ENCODE measurements at places on chromosomes 11 and 22. TPM values are rescaled to one million over a fixed set of nuclear protein-coding genes. Genes with fewer than 3 reads are reported as not detected.

- no peak for DNase-seq
Observed at GRCh38 chr11:41316751-41317150, 142.7 kb downstream of the LRRC4C start.

DNA sequence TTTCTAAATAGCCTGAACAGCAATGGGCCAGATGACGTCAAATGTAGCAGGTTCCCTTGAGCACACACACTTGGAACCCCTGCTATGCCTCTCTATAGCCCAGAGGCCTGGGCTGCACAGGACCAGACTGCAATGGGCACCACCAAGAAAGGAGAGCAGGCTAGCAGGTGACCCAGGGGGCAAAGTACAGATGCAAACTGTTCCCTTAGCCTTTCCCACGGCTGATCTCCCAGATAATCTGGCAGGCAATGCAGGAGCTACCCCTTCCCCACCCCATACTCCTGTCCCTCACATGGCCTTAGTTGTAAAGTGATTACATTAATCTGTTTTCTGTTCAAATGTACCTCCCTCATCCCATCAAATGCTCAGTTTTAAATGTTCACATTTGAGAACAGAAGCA, 41.3 kb downstream of the SMCO4 start:
- DNase-seq = no peak

DNA sequence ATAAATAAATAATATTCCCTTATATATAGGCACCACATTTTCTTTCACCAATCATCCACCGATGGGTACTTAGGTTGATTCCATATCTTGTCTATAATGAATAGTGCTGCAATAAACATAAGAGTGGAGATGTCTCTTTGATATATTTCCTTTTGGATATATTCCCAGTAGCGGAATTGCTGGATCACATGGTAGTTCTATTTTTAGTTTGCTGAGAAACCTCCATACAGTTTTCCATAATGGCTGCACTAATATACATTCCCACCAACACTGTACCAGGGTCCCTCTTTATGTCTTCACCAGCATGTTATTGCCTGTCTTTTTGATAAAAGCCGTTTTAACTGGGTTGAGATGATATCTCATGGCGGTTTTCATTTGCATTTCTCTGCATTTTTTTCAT, 23.6 kb downstream of the PAMR1 start:
- no peak for DNase-seq

- DNase-seq = no peak
Observed at GRCh38 chr11:104001561-104002056, 34.8 kb upstream of the DDI1 start.

GRCh38 chr11:19628018-19628417, 84.6 kb upstream of the NAV2 start:
- DNase-seq = peak; percentile 88

DNA sequence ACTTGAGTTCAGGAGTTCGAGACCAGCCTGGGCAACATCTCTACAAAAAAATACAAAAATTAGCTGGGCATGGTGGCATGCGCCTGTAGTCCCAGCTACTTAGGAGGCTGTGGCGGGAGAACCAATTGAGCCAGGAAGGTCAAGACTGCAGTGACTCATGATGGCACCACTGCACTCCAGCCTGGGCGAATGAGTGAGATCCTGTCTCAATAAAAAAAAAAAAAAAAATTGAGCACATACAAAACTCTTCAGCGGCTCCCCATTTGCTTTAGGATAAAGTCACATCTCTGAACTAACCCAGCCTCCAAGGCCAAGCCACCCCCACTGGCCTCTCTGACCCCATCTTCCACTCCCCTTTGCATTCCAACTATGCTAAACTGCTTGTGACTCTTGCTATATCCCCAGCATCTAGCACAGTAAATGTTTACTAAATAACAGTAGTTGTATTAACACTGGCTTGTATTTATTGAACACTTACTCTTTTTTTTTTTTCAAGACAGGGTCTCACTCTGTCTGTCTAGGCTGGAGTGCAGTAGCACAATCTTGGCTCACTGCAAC, 28.9 kb downstream of the CREB3L1 start:
- no peak for DNase-seq

DNA sequence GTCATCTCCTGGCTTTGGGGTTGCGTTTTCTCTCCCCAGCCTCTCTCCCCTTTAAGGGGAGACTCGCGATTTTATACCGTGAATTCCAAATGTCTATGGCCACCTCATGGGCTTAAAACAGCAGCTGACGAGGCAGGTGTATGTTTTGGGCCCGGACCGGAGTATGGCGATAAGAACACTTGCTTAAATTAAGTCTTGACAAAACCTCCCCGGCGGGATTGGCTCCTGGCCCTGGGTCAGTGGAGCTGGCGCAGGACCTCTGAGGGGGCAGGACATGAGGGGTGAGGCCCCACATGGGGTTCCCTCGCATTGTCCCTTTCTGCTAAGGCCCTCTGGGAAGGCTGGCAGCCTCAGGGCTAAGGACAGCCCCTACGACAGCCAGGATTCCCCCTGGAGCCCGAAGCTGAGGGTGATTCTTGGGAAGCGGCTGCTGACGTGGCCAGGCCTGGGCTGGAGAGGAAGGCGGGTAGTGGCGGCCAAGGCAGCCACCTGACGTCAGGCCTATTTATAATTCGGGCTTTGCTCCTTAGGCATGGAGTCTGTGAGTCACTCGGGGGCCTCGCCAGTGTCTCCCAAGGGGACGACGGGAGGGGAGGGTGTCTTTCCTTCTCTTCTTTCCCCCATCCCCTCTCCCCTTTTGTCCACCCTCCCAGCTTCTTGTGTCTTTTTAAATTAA, 12.7 kb downstream of the MYO18B start:
- peak; percentile 28 for DNase-seq

DNA sequence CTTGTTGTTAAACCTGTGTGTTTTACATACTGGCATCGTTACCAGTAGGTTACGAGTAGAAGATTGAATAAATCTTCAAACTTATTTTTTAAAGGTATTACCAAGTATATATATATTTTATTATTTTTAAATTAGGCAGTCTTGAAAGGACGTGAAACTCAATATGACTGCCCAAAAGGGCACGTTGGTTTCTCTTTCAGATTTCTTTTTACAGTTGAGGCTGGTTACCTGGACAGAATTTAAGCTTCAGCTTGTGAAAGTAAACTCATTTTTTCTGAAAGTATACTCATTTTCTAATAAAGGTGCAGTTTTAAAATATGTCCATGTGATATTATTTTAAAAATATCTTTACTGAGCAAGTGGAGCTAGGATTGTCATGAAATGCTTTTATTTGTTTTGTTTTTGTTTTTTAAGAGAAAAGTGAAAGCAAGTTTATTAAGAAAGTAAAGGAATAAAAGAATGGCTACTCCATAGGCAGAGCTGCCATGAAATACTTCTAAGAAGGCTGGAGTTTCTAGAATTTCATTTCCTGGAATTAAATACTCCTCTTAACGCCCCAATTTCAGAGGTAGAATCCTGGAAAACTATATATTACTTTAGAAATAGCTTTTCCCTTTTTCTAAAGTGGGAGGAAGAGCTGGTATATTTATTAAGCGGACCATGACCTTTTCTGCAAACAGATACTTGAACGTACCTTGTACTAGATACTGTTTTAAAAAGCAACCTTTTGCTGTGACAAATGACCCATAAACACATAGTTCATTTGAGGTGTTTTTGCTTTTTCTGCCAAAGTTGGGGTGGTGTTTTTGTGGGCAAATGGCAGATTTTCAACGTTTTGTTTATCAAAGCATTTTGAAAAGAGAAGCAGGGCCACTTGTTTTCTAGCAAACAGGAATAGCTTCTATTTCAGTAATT, 1.9 kb downstream of the FBXO7 start:
- DNase-seq = no peak

DNA sequence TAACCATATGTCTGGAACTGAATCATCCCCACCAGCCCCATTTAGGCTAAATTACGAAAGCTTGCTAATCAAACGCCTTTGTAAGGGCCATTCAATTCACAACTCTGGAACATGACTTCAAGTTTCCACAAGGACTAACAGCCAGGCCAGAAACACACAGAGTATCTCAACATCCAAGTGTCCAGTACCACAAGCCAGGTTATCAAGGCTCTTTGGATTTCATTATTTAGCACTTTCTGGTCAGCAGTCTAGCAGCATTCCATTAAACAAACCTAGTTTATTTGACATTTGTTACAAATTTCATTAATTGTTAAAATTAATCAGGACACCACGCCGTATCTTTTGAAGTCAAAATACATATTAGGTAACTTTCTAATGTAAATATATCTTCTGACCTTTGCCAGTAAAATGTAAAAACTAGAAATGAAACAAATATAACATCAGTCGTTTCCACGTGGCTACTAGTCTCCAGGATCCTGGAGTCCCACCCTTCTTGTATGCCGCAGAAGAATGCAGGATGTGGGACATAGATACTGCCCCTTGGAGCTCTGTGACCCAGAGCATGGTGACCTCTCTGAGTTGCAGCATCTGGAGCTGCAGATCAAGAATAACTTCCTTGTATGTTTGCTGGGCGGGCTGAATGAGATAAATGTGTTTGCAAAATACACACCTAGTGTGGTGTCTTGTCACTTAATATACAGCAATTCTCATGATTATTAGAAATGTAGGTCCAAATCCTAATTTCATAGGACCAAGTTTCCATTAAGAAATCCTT, 64.7 kb downstream of the MPPED2 start:
- DNase-seq = no peak

DNA sequence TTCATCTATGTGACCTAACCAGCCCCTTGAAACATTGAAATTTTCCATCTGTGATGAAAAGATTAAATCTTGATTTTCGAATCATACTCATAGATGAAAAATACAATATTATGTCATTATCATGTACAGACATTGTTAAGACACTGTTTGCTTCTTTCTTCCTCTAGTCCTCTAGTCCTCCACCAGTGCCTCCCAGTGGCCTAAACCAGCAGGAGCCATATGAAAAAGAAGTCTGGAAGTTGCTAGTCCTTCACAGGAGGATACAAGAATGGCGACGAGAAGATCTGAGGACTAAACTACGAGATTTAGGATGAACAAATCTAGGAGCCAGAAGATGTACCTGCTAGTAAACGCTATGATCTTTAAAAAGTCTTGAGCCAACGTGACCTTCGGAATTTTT, 134.1 kb downstream of the SLC17A6 start:
- DNase-seq = no peak

- DNase-seq = no peak
Observed at GRCh38 chr11:127994736-127995135, 592.6 kb downstream of the ETS1 start.

DNA sequence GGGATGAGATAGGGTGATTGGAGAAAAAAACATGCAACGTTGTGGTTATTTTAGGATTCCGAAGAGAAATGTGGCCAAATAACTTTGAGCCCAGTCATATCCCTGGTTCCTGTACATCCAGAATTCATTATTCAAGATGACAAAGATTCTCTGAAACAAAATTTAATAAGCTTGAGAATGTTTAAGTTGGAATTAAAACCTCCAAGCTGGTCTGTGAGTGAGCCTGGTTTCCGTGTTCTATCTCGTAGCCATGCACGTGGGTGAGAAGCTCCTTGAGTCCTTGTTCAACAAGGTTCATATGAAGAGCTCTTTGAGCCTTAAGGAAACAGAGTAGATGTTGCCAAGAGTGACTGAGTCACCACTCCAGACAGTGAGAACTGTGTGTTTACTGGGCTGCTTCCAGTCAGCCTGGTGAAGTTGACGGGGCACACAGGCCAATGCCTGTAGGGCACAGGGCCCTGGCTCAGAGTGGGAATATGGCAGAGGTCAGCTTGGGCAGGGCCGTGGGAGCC, 206.5 kb downstream of the NAV2 start:
- DNase-seq = peak; percentile 28

GRCh38 chr22:28032861-28033260, 113.8 kb upstream of the PITPNB start:
- no peak for DNase-seq

DNA sequence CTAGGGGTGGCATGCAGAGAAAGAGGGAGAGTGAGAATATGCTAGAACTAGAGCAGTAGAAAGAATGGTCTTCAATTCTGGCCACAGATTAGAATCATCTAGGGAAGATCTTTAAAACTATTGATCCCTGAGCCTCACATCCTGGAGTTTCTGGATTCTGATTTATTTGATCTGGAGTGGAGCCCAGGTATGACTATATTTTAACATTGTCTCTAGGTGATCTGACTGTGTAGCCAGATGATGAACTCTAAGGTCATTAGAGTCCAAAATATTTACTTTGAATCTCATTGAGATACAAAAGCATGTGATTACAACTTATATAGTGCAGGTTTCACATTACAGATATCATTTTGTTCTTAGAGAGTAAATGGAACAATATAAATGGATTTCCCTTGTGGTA, 79.7 kb downstream of the FDX1 start:
- DNase-seq = no peak

DNA sequence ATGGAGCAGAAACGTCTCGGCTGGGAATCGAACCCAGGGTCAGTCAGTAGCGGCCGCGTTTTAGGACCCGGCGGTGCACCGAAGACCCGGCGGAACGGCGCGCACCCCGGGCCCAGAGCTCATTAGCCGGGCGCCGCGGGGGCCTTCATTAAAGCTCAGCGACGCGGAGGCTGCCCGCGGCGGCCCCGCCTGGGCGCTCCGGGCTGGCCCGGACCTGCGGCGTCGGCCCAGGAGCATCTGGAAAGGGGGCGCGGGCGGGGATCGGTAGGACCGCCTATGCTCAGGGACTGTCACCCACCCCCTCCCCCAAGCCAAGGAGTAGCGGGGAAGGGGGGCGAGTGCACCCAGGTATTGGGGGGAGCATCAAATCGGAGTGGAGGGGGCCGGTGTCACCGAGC, 52.2 kb downstream of the CYTH4 start:
- DNase-seq = no peak

DNA sequence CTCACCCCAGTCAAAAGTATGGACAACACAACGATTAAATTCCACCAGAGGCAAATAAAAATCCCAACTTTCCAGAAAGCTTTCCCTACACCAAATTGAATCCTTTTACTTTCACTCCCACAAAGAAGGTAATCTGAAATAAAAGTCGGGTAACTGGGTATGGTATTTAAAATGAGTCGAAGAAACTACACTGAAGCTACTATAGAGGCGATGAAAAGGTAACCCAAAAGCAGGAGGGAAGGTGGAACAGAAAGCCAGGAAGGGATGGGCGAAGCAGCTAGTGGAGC, 1.1 kb downstream of the PICALM start:
- no peak for DNase-seq

DNA sequence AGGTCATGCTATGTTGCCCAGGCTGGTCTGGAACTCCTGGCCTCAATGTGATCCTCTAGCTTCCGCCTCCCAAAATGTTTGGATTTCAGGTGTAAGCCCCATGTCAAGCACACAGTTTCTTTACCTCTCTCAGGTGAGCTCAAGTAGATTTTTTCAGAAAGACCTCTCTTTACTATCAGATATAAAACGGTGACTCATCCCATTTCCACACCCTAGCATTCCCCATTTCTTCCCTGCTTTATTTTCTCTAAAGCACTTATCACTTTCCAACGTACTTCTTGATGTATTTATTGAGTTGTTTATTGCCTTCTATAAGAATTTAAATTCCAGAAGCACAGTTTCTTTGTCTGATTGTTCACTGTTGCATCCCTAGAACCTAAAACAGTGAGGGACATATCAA, 3.7 kb downstream of the TSG101 start:
- DNase-seq = no peak

OR5A1 gene
- not detected for total RNA-seq

OR52A1 gene
- total RNA-seq = not detected

KIF18A gene
- total RNA-seq = 0.38 TPM

C11orf87 gene
- not detected for total RNA-seq

MS4A7 gene
- total RNA-seq = 2.5 TPM

OR8D1 gene
- total RNA-seq = not detected
